ENCODE measurements at places on chromosomes 2 and 18.
A peak's percentile ranks its signal among the peaks of the same experiment; 100 is the strongest.

GRCh38 chr2:152200101-152200500 lies 24.5 kb upstream of the STAM2 start:
- DNase-seq: no peak

DNA sequence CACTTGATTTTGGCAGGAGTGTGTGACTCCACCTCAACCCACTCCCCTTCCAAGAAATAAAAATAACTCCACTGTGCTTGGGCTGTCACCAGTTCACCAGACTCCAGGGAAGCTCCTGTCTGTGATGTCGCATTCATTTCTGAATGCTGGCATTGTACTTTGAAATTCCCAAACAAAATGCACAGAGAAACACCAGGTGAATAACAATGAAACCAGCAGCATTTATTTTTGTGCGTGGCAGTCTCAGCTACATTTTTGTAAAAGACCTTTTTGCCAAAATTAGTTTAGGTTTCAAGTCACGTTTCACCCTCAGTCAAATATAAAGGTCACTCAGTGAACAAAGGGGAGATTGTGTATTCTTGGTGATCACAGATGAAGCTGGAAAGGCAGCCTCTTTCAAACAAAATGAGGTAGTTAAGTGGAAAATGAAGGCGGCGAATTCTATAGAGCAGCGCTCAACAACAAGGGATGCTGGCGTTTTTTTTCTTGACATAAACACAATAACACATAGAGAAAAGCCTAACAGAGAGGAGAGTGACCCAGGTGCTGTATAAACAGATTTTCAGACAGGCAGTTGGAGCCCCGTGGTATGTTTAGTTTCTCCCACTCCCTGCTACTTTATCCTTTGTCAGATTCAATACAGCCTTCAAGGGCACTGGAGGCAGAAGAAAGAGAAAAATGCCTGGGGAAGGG lies 210.3 kb upstream of the GCFC2 start:
- DNase-seq: no peak

GRCh38 chr18:58549814-58550339 lies 79.0 kb downstream of the ALPK2 start:
- DNase-seq: no peak

DNA sequence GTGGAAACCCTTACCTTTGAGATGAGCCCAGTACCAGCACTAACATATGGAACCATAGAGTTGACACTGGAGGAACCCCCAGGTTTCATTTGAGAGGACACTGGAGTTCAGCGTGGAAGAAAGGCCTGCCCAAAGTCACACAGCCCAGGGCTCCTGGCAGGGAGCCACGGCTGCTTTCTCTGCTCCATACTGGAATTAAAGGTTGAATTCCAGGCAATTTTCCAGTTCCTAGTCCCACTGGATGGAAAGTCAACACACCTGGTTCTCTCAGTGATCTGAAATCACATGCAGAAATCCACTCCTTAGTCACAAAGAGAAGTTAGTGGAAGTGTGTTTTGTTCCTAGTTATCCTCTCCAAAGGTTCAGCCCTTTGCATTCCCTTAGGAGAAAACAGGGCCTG lies 336.1 kb upstream of the SKOR2 start:
- DNase-seq: no peak

GRCh38 chr2:3625186-3625585 lies 30.3 kb downstream of the COLEC11 start:
- no peak for DNase-seq

- no peak for DNase-seq
Measured at GRCh38 chr2:20640411-20641122, 10.3 kb downstream of the HS1BP3 start.

DNA sequence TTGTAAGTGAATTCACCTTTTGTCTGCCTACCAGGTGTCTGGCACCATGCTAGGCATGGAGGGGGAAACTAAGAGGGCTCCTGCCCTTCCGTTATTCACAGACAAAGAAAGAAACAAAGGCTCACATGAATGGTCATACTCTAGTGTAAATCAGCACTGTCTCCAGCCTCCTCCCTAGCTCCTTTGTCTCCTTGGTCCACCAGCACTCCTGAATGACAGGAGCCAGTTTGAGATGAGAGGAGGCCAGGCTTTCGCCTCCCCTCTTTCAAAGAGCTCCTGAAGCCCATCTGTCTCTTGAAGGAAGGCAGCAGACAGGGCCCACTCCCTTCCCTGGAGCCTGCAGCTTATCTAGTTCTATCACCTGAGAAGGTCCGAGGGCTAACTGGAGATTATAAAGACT lies 18.7 kb downstream of the SATB2 start:
- no peak for DNase-seq

GRCh38 chr2:97728091-97728731 lies 14.8 kb downstream of the ZAP70 start:
- DNase-seq: no peak

GRCh38 chr2:236177604-236177966 lies 9.4 kb upstream of the GBX2 start:
- DNase-seq: no peak

- no peak for DNase-seq
Measured at GRCh38 chr2:120960770-120961366, 225.2 kb downstream of the GLI2 start.

GRCh38 chr18:68478246-68478645 lies 236.7 kb downstream of the TMX3 start:
- no peak for DNase-seq

DNA sequence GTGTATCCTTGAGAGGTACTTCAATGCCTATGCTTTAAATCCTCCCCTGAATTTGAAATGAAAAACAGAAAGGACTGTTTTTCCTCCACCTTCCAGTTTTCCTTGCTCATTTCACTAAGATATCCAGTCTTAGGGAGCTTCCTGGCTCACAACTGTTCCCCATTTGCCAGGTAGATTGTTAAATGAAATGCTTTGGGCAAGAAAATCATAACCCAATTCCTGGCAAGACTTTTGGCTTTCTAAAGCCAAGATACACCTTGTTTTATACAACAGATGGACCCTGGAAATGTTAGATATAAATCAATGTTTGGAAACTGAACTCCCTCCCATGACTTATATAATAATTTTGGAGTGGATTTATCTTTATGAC lies 3.6 kb upstream of the CHMP3 start:
- no peak for DNase-seq

- DNase-seq: no peak
Measured at GRCh38 chr2:46601328-46601963, 122.1 kb downstream of the TMEM247 start.

- DNase-seq: no peak
Measured at GRCh38 chr2:44342854-44343253, 18.4 kb downstream of the PREPL start.

DNA sequence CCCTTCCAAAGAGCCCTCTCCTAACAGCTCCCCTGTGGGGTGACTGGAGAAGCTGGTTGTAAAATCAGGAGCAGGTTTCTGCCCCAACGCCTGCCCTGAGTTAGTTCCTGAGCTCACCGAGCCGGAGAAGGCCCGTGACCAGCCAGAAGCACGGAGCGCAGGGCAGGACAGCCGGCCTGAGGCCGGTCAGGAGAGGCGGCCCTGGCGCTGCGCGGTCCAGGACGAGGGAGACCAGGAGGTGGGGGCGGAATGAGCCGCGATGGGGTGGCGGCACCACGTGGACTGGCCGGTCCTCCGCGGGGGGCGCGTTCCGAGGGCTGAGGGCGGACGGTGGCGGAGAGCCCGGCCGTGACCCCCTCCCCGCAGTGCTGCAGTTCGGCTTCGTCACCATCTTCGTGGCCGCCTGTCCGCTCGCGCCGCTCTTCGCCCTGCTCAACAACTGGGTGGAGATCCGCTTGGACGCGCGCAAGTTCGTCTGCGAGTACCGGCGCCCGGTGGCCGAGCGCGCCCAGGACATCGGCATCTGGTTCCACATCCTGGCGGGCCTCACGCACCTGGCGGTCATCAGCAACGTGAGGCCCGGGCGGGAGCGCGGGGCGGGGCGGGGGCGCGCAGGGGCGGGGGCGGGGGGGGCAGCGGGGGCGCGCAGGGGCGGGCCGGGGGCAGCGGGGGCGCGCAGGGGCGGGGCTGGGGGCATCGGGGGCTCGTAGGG lies 29.0 kb downstream of the ANO7 start:
- DNase-seq: peak; percentile 12

DNA sequence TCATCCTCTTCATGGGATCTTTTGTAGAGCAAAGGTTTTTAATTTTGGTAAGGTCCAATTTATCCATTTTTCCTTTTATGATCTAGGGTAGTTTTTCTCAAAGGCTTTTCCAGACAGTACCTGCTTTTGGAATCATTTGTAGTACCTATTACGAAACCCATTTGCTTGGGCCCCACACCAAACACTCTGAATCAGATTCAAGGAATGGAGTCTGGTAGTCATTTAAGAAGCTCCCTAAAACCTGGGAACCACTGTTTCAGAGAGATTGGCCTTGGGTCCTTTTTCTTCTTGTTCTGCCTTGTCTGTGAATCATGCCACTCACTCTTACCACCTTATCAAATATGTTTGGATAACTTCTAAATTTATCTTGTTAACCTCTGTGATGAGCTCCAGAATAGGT lies 40.3 kb downstream of the OSBPL6 start:
- DNase-seq: no peak

DNA sequence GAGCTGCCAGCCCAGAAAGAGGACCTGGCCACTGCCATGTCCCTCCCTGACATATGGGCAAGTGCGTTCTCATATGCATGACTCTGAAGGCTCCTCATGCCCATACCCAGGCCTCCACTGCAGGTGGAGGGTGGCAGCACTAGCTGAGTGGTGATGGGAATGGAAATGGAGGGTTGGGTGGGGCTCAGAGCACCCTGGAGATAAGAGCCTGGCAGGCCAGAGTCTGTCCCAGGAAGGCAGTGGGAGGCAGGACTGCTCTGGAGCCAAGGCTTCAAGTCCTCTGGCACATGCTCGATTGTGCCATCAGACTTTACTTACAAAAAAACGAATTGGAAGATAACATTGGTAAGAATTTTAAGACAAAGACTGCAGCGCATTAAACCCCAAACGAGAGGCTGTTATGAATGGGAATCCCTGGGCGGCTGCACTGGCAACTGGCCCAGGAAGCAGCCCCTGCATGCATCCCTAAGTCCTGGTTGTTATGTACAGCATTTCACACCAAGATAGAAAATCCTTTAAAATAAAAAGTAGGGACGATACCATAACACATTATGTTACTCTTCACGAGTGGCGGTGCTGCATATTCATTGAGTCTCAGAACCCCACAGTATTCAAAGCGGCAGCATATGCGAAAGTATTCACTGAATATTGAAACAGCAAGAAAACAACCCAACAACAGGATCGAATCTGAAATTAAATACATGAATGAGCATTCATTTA lies 81.7 kb upstream of the FAM98A start:
- DNase-seq: no peak

- DNase-seq: no peak
Measured at GRCh38 chr2:152336854-152337510, 2.0 kb downstream of the FMNL2 start.

GRCh38 chr2:1656961-1657841 lies 87.1 kb downstream of the PXDN start:
- no peak for DNase-seq

DNA sequence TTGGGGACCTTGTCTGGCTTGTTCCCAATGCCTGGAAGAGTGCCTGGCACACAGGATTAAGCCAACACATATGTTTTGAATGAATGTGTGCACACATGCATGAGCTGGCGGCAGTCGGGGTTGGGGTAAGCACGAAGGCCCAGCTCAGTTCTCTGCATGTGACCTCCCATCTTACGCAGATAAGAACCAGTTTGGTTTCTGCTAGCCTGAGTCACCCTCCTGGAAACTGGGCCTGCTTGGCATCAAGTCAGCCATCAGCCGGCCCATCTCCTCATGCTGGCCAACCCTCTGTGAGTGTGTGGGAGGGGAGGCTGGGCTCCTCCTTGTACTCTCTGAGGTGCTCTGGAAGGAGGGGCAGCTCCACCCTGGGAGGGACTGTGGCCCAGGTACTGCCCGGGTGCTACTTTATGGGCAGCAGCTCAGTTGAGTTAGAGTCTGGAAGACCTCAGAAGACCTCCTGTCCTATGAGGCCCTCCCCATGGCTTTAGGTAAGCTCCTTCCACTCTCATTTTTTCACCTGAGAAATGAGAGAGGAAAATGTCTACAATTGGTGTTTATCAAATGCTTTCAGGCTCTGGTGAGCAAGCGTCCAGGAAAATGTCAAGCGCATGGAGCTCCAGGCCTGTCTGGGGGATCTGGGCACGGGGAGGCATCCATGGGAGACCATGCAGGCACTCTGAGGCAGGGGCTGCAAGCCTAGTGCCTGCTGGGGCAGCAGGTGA lies 9.7 kb upstream of the IL1RN start:
- DNase-seq: no peak

- DNase-seq: no peak
Measured at GRCh38 chr2:115999039-115999438, 1556.6 kb downstream of the DPP10 start.

DNA sequence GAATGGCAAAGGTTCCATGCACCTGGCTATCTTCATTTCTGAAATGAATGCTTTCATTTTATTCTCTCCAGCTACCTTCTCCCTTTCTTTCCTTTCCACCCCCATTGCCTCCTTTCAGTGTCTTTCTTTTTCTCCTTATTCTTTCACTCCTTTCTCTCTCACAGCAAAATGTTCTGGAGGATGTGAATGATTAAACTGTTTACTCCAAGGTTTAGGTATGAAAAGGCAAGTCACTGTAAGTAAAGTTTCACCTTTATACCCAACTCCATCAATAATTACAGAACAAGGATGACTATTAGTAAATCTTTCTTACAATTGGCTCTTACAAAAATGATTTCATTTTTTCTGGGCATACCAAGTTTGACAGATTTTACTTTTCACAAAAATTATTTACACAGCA lies 4.3 kb downstream of the PAX8 start:
- DNase-seq: no peak

DNA sequence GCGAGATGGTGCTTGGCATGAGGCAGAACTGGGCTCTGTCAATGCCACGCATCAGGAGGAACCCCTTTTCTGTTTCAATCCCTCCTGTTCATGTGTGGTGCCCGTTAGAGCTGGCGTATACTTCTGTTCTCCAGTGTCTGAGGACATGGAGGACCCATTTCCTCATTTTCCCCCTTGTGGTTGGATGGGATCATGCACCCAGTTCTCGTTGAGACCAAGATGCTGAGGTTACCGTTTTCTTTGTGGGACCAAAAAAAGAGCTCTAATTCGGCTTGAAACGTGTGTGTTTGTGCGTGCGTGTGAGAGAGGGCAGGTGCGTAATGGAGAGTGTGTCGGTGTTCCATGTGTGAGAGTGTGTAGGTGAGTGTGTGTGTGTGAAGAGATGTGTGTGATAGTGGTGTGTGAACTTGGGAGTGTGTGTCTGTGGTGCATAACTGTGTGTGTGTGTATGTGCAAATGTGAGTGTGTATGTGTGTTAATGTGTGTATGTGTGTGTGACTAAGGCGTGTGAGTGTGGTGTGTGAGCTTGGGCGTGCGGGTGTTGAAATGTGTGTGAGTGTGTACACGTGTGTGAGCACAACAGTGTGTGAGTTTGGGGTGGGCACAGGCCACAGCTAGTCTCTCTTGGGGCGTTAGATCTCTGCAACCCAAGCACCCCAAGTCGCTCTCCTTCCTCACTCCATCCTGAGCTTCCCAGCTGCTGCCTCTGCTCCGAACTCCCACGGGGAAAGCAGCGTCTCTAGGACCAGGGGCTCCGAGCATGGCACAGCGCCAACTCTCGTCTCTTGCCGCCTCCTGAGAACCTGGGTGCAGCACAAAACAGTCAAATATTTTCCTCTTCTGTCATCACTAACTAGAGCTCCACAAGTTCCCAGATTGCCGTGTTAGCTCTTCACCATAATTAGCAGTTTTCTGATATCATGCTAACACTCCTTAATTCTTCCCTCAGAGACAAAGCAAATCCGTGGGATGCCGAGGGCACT lies 75.8 kb downstream of the LONRF2 start:
- no peak for DNase-seq
